Neuronal stem cell (in vitro differentiated cells): ENCODE measurements at places on chromosomes 4 and X.

GRCh38 chr4:88803600-88804096 is 106.0 kb upstream of the NAP1L5 start:
- no peak for DNase-seq

DNA sequence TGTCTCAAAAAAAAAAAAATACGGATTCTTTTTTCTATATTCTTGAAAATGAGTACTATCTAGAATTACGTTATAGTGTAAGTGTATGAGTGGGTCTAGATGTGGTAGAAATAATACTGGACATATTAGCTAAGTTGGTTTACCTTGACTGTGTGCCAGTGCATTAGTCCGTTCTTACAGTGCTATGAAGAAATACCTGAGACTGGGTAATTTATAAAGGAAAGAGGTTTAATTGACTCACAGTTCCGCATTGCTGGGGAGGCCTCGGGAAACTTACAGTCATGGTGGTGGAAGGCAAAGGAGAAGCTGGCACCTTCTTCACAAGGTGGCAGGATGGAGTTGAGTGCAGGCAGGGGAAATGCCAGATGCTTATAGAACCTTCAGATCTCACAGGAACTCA is 92.4 kb downstream of the ARHGAP10 start:
- DNase-seq, result no peak

GRCh38 chr4:52911684-52912294 is 49.7 kb downstream of the RASL11B start:
- DNase-seq, result peak; percentile 75

GRCh38 chrX:42220083-42220482 is 296.7 kb upstream of the CASK start:
- no peak for DNase-seq
